ENCODE measurements at places on chromosomes 12 and 14. TPM values are rescaled to one million over a fixed set of nuclear protein-coding genes. Genes with fewer than 3 reads are reported as not detected.

Gene CEBPE
- not detected for total RNA-seq

Gene JPH4
- 0.73 TPM for total RNA-seq

Gene FAM90A1
- not detected for total RNA-seq

Gene RNF10
- 164 TPM for total RNA-seq

Gene EID3
- 13.3 TPM for total RNA-seq

All from breast epithelium (tissue), 4 donors.